ENCODE measurements at places on chromosomes 6 and 20. TPM values are rescaled to one million over a fixed set of nuclear protein-coding genes. Genes with fewer than 3 reads are reported as not detected.

CALHM4 gene
- not detected for total RNA-seq

COL21A1 gene
- 44.6 TPM for total RNA-seq

GLP1R gene
- 0.88 TPM for total RNA-seq

WFDC12 gene
- total RNA-seq, result not detected

TNNC2 gene
- total RNA-seq, result 93.6 TPM

MICB gene
- 2.8 TPM for total RNA-seq

SMLR1 gene
- total RNA-seq, result not detected

NKAIN2 gene
- 6.4 TPM for total RNA-seq

TBCC gene
- 65.2 TPM for total RNA-seq

SNAP25 gene
- total RNA-seq, result 162 TPM

HLA-DRA gene
- total RNA-seq, result 40.0 TPM

ADGRF5 gene
- total RNA-seq, result 28.0 TPM

LPA gene
- total RNA-seq, result 0.93 TPM

HSPA1B gene
- 869 TPM for total RNA-seq

LGSN gene
- 729 TPM for total RNA-seq

CLVS2 gene
- total RNA-seq, result 11.6 TPM

RSPH9 gene
- total RNA-seq, result 1.7 TPM

LPIN3 gene
- 5.7 TPM for total RNA-seq

HDGFL1 gene
- not detected for total RNA-seq

MOG gene
- 0.16 TPM for total RNA-seq

PPP1R3G gene
- total RNA-seq, result 2.8 TPM
